Liver (tissue), 10 donors: ENCODE measurements at places on chromosomes 11 and 22. TPM values are rescaled to one million over a fixed set of nuclear protein-coding genes. Genes with fewer than 3 reads are reported as not detected.

DNA sequence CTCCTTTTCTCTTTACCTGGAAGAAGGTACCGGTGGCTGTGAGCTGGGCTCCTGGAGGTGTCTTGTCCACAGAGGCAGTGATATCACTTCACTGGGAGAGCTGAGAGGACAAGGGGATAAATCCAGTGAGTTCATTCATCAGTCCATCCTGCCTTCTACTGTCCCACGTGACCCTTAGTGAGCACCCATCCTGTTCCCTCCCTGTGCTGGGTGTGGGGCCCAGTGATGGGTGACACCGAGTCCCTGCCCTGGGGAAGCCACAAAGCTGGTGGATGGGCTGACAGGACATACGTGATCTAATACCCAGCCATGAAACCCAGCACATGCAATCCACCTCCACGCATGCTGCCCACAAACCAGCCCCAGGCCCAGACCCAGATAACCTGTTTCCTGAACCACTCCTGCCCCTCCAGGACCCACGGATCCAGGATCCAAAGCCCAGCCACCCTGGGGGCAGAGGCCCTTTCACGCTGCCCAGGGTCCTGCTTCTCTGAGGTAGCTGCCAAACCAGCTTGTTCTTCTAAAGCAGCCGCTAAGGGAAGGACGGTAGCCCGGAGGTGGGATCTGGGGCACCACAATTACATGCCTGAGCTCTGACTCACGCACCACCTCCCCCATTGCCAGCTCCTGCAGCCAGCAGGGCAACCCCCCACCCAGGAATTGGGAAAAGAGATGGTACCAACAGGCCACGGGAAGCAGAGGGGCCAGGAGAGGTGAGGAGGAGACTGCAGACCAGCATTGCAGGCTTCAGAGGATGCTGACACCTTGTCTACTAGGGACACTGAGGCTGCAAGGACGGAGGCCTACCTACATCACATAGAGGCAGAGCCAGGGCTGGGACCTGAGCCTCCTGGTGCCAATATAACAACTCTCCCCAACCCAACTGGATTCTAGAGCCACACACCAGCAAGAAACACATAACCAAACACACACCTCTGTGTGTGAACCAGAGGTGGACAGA, 35.2 kb downstream of the GDPD5 start:
- no peak for DNase-seq
- no peaks in the 10 kb centered on the region for H3K4me1 ChIP-seq
- no peak overlapping the region for H3K27ac ChIP-seq
- H3K4me3 ChIP-seq = no peak overlapping the region

SLC15A3 gene
- polyA plus RNA-seq = 19.6 TPM

OR52K1 gene
- polyA plus RNA-seq = not detected

- peak; percentile 97 for DNase-seq
- H3K4me3 ChIP-seq = peak within 1 kb of the TSS; percentile 70
- H3K27ac ChIP-seq = no peak within 1 kb of the TSS
- H3K4me1 ChIP-seq = peaks cover 6% of the 10 kb centered on the region
- no peaks in the 10 kb centered on the region for H3K27me3 ChIP-seq
- H3K36me3 ChIP-seq = no peaks in the 10 kb centered on the region
These were observed at the start of gene MSANTD4 for GRCh38 chr11:106021967-106022794. Gene MSANTD4, minus strand, starts transcription at chr11:106022240. Its CDS starts 11,323 bp downstream, at chr11:106010917.

MMP26 gene
- not detected for polyA plus RNA-seq

RDX gene
- 19.9 TPM for polyA plus RNA-seq

GRCh38 chr11:86660088-86660487, 12.3 kb downstream of the ME3 start:
- H3K27ac ChIP-seq = no peak overlapping the region
- no peaks in the 10 kb centered on the region for H3K27me3 ChIP-seq
- no peaks in the 10 kb centered on the region for H3K4me1 ChIP-seq
- no peak for DNase-seq
- H3K4me3 ChIP-seq = no peak overlapping the region
